ENCODE measurements at places on chromosomes 6 and 20. TPM values are rescaled to one million over a fixed set of nuclear protein-coding genes. Genes with fewer than 3 reads are reported as not detected.

TFAP2B gene
- not detected for total RNA-seq

TUBB gene
- 367 TPM for total RNA-seq

GPR6 gene
- not detected for total RNA-seq

SIRPB2 gene
- total RNA-seq = 3.0 TPM

METTL24 gene
- not detected for total RNA-seq

Measured in epithelial cell of umbilical artery (primary cell).